DND-41 (cell line): ENCODE measurements at places on chromosomes 7 and 10.
A peak's percentile ranks its signal among the peaks of the same experiment; 100 is the strongest.

GRCh38 chr10:8052341-8052955, 2.0 kb upstream of the GATA3 start:
- no peak for DNase-seq

- DNase-seq = no peak
Measured at GRCh38 chr10:95441547-95441923, 119.6 kb downstream of the SORBS1 start.

DNA sequence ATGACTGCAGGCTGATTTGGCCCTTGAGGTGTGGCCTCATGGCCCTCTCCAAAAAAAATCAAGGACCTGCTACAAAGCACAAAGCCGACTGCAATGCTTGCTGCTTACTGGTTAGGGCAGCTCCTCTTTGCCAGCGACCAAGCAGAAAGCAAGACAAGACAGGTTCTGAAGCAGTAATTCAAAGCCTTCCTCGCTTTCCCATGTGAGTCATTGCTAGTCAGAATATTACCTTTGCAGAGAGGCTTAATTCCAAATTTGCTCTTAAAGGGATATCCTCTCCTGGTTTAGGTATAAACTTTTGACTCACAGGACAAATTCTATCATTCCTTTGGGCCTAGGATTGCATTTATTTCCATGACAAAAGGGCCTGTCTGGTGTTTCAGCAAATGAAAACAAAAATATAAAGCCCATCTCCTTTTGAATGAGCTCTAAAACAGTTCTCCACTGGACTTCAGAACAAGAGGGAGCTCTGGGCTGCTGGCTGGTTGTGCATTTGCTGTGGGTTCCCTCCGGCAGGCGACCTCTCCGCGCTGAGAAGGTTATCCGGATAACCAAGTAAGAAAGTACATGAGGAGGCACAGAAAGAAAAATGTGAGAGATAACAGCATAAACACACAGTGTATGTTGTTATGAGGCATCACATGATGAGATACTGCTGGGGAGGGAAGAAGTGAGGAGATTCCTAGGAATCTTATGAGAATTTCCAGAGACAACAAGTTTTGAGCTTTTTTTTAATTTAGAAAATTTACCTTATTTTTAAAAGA, 90.8 kb downstream of the EGFR start:
- DNase-seq = no peak

- DNase-seq = no peak
Measured at GRCh38 chr7:16423761-16424160, 2.4 kb upstream of the CRPPA start.

- DNase-seq = no peak
Measured at GRCh38 chr10:132524443-132525285, 12.9 kb upstream of the INPP5A start.

GRCh38 chr10:12241810-12242529, 46.0 kb downstream of the CDC123 start:
- DNase-seq = no peak

DNA sequence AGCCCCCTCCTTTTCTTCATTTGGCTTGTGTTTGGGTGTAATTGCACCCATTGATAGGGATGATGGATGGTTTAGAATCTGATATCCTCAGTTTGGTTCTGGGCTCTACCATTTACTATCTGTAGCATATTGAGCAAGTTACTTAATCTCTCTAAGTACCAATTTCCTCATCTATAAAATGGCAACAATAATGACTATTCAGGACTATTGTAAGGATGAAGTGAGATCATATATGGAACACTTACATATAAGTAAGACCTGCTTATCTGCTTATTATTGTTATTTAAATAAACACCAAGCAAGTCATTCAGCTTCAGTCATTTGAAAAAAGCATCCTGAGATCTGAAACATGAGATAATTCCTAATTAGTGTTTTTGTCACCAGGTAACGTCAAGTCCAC, 127.0 kb downstream of the SEC23IP start:
- no peak for DNase-seq

- DNase-seq = no peak
Measured at GRCh38 chr10:75355706-75356105, 45.9 kb downstream of the ZNF503 start.

DNA sequence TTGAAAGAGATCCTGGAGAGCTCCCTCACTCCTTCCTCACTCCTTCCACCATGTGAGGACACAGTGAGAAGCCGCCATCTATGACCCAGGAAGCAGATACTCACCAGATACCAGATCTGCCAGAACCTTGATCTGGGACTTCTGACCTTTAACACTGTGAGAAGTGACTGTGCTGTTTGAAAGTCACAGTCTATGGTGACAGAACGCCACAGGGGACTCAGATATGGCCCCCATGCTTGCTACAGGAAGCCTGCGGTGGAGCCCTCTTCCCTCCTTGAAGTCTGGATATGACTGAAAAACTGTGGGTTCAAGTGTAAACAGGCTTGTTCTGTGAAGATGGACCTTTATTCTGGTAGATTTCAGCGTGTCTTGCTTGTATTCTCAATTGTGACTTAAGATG, 297.8 kb downstream of the KLF6 start:
- no peak for DNase-seq

- no peak for DNase-seq
Measured at GRCh38 chr10:71494476-71494875, 97.8 kb downstream of the CDH23 start.

DNA sequence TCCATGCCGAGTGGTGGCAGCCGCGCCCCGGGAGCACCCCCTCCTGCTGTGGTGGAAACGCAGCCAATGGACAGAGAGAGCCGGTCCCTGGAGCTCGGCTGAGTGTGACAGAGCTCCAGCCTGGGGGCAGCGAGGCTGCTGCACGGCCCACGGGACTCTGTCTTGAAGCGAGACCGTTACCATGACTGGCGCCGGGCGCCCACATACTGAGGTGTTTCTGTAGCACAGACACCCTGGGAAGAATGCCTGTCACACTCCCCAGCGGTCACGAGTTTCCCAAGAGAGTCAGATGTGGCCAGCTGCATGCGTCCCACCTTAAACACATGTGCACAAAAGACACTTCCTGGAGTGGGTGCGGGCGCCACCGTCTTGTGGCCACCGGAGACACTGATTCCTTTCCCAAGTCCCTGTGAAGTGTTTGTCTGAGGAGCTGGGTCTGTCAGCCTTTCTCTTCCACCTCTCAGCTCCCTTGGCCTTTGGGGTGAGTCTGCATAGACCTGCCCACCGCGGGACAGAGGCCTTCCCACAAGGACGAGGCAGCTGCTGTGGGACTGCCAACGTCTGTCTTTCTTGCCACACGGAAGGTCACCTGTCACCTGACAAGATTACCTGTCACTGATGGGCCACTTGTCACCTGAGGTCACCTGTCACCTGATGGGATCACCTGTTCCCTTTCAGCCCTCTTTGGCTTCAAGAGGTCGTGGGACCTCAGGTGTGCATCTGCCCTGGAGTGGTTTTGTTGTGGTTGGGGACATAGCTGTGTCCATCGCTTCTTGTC, 94.6 kb downstream of the DNAJB6 start:
- no peak for DNase-seq

DNA sequence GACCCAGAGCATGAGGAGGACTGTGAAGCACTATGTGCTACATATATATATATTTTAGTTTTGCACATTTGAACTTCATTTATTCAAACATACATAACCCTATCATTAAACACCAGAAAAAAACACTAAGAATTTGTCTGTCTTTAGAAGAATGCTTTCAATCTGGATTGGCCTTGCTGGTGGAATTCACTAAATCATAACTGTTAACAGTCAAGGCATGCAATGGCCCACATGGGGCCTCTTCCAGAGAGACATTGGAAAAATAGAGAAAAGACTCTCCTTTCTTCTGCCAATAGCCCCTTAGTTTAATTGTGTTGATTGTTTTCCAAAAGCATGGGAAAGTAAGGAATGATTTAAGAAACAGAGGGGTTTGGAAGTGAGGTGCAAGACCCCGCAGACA, 77.9 kb downstream of the MRPL32 start:
- DNase-seq = no peak

DNA sequence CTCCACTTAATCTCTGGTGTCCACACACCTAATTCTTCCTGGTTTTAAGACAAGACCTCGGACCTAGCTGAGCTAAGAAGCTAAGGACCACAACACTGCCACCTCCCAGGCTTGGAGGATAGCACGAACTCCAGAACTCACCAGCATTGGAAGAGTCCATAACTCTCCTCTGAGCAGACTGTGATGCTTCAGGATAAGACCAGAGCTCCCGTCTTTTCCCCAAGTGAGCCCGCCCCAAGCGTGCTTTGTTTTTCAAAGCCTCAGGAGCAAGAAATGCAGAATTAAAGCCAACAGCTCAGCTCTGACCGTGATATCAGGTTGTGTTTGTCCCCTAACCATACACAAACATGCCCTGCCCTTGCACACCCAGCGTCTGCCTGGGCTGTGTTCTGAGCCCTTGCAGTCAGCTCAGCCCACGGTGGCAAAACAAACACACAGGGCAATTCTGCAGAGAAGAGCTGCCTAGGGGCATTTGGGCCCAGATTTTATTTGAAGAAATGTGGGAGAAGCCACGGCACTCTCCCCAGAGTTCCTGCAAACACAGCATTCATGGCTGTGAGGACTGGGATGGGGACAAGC, 145.4 kb downstream of the WDR11 start:
- DNase-seq = no peak

GRCh38 chr10:71817831-71818655, 33.0 kb downstream of the PSAP start:
- no peak for DNase-seq

DNA sequence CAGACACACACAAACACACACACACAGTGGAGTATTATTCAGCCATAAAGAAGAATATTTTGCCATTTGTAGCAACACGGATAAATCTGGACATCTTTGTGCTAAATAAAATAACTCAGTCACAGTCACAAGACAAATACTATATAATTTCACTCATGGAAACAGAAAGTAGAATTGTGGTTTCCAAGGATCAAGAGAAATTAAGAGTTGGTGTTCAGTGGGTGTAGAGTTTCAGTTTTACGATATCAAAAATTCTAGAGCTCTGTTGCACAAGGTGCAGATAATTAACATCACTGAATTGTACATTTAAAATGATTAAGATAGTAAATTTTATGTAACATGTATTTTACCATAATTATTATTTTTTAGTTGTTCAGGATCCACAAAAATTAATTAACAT, 1235.0 kb downstream of the XPNPEP1 start:
- no peak for DNase-seq

GRCh38 chr7:109842386-109842785, 1248.5 kb upstream of the LRRN3 start:
- DNase-seq = no peak

DNA sequence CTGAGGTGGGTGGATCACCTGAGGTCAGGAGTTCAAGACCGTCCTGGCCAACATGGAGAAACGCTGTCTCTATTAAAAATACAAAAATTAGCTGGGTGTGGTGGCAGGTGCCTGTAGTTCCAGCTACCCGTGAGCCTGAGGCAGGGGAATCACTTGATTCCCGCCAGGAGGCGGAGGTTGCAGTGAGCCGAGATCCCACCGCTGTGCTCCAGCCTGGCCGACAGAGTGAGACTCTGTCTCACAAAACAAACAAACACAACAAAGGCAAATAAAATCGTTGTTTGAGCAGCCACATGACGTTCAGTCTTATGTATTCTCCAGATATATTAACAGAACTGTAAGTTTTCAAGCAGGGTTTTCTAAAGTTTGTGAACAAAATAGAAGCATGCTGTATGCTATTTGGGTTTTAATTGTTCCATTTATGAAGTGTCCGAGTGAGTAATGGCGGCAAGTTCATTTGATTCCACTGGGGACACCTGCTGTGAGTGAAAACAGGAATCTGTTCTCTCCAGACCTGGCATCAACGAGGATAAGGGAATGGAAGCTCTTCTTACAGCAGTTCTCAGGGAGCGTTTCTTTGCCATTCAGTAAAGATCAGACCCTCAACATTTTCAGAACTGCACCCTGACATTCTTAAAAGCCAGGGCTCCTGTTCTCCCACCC, 122.5 kb upstream of the PITRM1 start:
- no peak for DNase-seq

GRCh38 chr7:123665896-123666295, 10.2 kb downstream of the LMOD2 start:
- no peak for DNase-seq

GRCh38 chr7:114293289-114294012, 121.2 kb upstream of the FOXP2 start:
- peak; percentile 4 for DNase-seq

GRCh38 chr7:80393786-80394185, 118.1 kb downstream of the GNAT3 start:
- DNase-seq = no peak

GRCh38 chr7:133513608-133514007, 260.7 kb downstream of the EXOC4 start:
- no peak for DNase-seq

GRCh38 chr7:78141522-78142281, 343.1 kb downstream of the PHTF2 start:
- DNase-seq = no peak

DNA sequence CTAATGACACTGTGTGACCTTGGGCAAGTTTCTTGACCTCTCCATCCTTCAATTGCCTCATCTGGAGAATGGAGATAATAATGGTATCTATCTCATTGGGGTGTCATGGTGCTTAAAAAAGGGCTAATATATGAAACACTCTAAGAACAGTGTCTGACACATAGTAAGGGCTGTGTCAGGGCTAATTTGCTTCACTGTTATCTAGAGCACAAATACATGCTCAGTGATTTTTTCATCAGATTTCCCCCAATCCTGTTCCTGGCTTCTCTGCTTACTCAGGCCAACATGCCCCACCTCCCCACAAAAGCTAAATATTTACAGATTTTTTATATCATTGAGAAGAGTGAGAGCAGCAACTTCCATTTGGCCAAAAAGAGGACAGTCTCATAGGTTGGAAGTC, 20.6 kb downstream of the WIPF3 start:
- DNase-seq = no peak

- peak; percentile 3 for DNase-seq
Measured at GRCh38 chr7:150431839-150432658, 18.4 kb upstream of the GIMAP8 start.

DNA sequence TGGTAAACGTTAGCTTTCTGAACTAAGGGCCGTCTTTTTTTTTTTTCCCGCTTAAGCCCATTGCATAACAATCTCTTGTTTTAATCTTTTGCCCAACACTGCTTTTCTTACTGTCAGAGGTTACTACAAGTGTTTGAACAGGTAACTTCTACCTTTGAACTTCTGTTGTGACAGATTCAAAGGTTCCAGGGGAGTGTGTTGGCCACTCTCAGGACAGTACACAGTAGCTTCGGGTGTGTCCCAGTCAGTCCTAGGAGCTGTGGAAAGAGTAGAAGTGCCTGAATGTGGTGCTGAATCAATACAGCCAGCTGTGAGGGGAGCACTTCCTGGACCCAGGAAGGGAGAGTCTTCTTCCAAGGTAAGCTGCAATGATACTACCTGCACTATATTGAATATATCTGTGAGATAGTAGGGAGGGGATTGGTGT, at the start of gene ACSL5:
Gene ACSL5 (plus strand): TSS at position 205 of the 427 bp plus-strand sequence. CDS start 20,831 bp downstream, outside the sequence.
- no peak for DNase-seq

DNA sequence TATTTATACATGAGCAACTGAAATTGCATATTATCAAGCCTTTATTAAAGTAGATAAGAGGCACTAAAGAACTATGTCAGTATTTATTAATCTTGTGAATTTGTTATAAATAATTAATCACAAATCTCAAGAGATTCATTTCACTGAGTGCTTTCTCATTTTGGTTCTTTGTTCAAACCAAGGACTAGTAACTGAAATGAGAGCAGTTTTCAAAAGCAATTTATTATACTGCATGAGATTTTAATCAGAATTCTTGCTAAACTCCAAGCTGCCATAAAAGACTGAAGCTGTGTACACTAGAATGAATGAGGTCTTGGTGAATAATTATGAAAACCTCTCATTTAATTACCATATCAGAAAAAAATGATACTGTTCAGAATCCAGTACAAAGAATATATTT, 224.8 kb upstream of the IMMP2L start:
- DNase-seq = no peak
